ENCODE measurements at places on chromosomes 12 and 14.

DNA sequence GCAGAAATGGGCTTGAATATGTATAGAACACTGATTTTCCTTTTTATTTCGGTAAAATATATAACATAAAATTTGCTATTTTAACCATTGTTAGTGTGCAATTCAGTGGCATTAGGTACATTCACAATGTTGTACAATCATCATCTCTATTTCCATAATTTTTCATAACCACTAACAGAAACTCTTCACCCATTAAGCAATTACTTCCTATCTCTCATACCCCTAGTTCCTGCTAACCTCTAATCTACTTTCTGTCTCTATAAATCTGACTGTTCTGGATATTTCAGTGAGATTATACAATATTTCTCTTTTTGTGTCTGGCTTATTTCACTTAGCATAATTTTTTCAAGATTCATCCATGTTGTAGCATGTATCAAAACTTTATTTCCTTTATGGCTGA, 8.9 kb upstream of the RNF212B start:
- DNase-seq: no peak

DNA sequence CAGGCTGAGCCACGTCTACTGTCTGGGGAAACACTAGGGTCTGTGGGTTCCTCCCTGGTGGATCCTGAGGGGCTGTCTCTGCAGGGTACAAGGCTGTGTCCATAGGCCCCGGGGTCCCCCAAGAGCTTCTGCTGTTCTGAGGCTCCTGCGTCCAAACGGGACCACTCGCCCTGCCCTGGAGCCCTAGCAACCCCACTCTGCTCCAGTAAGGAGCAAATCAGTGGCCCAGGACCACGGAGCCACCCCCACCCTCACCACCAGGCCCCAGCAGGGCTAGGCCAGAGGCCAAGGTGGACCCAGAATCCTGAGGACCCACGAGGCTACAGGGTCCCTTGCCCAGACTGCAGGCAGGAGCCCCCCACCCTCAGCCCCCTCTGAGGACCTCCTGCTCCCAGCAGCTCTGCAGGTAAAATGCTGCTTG, 75.1 kb upstream of the GALNT9 start:
- DNase-seq: no peak

DNA sequence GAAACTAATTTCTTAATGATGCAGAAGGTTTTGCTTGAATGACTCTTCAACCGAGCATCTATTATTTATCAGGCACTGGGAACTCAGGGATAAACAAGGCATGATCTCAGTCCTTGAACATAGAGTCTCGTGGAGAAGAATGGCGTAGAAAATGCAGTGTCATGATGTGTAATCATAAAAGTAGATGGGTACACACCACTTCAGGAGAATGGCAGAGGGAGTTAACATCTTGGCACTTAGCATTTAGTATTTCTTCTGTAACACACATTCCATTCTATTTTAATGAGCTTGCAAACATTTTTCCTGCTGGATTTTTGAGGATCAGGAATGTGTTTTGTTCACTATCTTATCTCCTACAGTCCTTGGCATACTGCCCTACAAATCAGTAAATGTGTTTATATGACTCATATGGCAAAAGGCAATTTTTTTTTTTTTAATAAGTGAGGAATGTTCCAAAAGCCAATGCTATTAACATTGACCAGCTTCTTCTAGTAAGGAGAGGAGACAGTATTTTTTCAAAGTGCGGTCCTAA, 3.8 kb downstream of the TXNRD1 start:
- DNase-seq: peak; percentile 90

DNA sequence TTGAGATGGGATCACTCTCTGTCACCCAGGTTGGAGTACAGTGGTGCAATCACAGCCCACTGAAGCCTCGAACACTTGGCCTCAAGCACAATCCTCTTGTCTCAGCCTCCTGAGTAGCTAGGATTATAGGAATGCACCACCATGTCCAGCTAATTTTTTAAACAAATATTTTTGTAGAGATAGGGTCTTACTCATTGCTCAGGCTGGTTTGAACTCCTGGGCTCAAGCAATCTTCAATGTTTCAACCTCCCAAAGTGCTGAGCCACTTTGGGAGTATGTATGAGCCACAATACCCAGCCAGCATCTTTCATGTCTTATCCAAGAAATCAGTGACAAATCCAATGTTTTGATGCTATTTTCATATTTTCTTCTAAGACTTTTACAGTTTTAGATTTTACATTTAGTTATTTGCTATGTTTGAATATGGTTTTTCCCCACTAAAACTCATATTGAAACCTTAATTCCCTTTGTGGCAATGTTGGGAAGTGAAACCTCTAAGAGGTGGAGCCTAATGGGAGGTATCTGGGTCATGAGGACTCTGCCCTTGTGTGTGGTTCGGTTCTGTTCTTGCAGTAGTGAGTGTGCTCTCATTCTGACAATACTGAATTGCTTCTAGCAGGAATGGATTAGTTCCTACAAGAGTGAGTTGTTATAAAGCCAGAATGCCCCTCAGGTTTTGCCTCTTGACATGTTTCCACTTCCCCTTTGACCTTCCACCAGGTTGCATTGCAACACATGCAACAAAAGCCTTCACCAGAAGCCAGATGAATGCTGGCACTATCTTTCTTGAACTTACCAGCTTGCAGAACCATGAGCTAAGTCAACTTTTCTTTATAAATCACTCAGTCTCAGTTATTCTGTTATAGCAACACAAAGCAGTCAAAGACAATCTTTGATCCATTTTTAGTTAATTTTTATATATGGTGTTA, 80.8 kb upstream of the AMIGO2 start:
- DNase-seq: no peak

GRCh38 chr14:52413729-52414408, 99.8 kb downstream of the PTGER2 start:
- DNase-seq: peak; percentile 4

DNA sequence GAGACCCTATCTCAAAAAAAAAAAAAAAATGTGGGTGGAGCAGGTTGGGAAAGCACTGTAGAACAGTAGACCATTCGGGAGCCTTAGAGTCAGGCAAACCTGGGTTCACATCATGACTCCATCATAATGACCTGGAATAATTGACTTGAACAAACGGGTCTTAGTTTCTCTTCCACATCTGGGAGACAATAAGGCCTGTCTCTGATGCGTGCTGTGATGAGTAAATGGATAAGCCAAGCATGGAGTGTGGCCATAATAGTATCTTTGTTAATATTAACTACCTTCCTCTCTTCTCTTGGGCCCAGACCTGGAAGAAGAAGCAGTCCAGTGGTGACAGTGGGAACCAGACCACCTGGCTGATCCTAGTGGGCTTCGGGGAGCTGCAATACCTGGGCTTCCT, 54.5 kb downstream of the KANSL2 start:
- no peak for DNase-seq

DNA sequence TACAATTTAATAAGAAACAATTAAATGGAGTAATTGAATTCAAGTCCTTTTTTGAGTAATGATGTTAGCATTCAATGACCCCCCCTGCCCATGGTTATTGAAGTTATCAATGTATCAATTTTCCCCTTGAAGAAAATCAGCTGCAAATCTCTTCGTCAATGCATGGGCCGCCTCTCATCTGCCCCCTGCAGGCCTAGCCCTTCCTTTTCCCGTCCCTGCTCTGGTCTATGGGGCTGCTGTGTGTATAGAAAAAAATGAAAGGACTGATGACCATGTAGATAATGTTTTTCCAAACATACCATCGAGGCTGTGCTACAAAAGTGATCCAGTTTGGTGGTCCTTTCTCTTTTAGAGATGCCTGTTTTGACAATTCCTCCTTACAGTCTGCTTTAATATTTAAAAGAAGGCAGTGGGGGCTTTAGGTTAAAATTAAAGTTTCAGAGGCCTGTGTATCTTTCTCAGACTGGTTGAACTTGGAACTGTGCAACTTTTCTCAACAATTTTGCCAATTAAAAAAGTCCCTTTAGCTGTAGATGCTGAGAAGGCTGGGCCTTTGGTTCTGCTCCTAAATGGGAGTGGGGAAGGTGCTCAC, 98.4 kb downstream of the APAF1 start:
- no peak for DNase-seq

GRCh38 chr12:69720750-69721149, 17.9 kb upstream of the RAB3IP start:
- no peak for DNase-seq

DNA sequence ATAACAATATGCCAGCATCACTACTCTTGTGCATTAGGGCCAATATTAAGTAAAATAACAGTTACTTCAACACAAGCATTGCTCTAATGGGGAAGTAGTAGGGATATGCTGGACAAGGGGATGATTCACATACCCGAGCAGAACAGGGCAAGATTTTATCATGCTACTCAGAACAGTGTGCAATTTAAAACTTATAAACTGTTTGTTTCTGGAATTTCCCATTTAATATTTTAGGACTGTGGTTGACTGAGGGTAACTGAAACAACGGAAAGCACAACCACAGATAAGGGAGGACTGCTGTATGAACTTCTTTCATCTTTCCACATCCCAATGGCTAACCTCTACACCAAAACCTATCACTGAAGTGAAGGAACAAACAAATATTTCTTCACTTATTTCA, 36.8 kb downstream of the SARNP start:
- no peak for DNase-seq

- DNase-seq: no peak
These were observed 413.5 kb upstream of the STXBP6 start for GRCh38 chr14:25463480-25463879.

- DNase-seq: no peak
These were observed 14.2 kb upstream of the BLTP3B start for GRCh38 chr12:100156731-100157426.

DNA sequence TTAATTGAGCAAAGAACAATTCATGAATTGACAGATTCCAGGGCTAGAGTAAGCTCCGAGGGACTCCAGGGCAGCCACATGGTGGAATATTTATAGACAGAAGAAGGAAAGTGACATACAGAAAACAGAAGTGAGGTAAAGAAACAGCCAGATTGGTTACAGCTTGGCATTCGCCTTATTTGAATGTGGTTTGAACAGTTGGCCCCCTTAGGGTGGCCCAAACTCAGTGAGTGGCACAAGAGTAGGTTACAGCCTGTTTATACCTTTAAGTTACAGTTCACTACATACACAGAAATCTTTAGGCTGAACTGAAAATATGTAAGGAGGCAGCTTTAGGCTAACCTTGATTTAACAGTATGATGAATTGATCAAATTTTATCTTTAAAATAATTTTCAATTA, 174.5 kb upstream of the CNOT2 start:
- no peak for DNase-seq

- no peak for DNase-seq
These were observed 584 bp upstream of the CD163L1 start for GRCh38 chr12:7444537-7444936.

GRCh38 chr14:79581912-79582576, 629.3 kb downstream of the DIO2 start:
- peak; percentile 42 for DNase-seq

DNA sequence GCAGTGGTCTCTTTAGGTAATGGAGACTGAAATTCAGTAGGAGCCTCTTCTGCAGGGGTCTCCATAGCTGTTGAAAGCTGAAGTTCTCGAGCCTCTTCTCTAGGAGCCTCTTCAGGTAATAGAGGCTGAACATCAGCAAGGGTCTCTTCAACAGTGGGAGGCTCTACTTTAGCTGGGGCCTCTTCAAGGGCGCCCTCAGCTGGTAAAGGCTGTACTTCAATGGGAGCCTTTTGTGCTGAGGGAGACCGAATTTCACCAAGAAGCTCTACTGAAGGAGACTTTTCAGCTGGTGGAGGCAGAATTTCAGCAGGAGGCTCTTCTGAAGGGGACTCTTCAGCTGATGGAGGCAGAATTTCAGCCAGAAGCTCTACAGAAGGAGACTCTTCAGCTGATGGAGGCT, 1.5 kb downstream of the FSCB start:
- no peak for DNase-seq

DNA sequence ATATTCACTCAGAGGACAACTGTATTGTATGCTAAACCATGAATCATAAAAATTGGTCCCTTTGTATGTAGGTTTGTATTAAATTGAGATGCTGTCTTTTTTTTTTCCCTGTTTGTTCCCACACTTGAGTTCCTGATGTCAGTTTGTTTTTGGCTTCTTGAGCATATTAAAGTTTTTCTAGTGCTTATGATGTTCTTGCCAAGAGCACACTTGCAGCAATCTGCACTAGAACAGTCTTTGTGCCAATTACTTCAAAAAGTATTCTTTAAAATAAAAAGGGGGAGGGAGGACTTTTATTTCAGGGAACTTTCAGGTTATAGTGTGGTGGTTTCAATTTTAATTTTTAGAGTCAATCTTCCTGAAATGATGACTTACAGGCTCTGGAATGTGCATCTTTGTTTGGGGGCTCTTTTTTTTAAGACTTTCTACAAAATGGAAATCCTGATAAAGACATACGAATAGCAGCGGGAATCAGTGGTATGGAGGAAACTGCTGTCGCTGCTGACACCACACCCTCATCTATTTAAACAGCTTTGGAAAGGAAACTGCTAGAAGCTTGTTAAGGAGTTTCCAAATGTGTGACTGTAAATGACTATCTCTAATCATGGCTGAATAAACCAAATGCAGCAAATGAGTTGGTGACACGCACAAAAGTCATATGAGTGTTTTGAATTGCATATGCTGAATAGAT, 188.6 kb downstream of the EGLN3 start:
- DNase-seq: no peak

- no peak for DNase-seq
These were observed 52.6 kb downstream of the RBMS2 start for GRCh38 chr12:56574210-56574609.

DNA sequence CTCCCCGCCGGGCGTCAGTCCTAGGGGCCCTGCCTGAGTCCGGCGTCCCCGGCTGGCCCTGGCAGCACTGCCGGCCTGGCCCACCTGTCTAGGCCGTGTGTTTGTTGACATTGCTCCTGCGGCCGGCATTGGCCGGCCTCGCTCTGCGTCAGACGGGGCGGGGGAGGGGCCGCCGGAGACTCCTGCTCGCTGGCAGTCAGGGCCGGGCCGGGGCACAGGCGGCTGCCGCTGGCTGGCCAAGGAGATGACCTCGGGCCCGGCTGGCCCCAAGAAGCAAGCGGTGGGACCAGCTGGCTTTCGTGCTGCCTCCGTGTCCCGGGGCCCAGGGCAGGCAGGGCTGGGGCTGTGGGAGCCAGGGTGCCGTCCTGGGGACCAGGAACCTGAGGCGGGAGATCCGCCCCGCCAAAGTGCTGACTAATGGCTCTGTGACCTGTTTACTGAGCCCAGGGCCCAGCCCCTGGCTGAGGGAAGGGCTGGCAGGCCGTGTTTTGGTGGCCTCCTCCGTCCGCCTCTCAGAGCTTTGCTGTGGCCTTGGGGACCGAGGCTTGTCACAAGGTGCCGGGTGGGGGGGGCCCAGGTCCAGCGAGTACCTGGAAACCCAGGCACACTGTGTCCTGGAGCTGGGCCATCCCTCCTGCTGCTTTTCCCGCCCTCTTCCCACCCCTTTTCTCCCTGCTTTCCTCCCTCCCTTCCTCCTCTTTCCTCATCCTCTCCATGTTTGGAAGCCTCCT, 1.8 kb downstream of the ULK1 start:
- peak; percentile 91 for DNase-seq

GRCh38 chr12:78778339-78778738, 86.2 kb upstream of the SYT1 start:
- no peak for DNase-seq

- DNase-seq: no peak
These were observed 167.6 kb downstream of the ANO2 start for GRCh38 chr12:5777451-5777850.
